ENCODE measurements at places on chromosomes 6 and 20.

DNA sequence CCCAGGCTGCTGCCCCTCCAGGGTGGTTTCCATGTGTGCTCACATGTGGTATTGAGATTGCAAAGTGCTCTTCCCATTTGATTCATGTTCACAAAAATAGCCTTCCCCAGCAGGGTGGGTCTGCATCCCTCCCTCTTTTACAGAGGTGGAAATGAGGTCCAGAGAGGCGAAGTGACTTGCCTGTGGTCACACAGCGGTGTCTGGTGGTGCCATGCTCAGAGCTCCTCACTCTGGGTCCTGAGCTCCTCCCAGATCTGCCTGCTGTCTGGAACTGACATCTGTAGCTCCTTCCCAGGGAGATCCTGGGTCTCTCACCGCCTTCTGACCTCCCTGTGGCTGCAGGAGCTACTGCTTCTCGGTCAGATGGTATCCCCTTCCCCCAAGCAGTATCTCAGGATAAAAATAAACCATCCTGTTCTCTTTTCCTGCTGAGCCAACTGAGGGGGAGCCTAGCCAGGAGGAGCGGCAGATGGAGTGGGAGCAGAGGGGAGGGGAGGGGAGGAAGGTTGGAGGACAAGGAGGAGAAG lies 11.9 kb downstream of the CD40 start:
- DNase-seq = no peak

DNA sequence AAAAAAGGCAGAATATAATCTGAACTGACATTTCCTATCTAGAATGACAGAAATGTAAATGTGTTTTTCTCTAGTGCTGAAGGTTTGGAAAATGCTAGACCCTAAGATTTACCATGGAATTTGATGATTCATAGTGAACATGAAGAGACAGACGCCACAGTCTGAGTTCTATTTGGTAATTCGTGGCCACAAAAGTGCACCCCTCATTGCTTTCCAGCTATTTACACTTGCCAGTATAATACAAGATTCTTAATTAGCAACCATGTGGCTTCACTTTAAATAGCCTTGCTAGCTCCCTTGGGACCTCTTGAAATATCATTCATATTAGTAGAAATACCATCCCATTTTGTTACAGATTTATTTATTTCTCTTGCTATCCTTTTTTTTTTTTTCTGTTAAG lies 636.8 kb downstream of the PRKN start:
- no peak for DNase-seq

DNA sequence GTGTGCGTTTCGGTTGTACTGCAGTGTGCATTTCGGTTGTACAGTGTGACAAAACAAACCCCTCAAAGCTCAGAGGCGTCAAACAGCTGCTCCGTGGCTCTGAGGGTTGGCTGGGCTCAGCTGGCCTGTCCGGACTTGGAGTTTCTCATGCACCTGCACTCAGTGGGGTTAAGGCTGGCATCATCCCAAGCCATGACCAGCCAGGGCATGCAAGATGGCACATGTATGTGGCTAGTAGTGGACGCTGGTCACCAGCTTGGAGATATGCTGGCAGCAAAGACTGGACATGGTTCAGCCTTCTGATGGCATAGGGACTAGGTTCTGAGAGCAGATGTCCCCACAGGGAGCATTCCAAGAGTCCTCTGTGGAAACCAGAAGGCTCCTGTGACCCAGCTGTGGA lies 187.2 kb downstream of the CDH4 start:
- no peak for DNase-seq

DNA sequence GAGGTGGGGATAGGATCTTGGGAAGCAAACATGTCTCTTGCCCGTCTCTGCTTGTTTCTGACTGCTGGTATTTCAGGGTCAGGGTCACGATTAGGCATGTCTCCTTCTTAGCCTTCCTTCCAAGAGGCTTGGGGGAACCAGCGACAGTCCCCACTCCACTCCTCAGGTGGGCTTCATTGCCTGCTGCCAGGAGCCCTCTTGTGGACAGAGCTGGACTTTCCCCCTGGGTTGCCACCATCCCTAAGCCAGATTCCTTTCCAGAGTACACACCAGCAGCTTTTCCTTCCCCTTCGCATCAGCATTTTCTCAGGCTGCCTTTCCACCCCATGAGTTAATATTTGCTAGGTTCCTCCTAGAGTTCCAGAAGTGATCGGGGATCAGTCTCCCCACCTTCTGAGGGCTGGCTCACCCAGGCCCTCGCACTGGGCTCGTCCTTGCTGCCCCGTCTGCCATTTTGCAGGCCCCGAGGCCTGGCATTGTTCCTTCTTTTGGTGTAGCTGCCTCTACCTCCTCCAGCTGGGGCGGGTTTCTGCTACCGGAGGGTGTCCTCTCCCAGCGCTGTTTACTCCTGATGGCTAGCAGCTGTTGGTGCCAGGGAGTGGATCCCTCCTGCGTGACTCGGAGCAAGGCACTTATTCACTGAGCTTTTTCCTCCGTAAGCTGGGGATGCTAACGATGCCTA lies 8.8 kb upstream of the C20orf144 start:
- DNase-seq = peak; percentile 29

- DNase-seq = no peak
These were observed 1.1 kb downstream of the RNASET2 start for GRCh38 chr6:166955121-166955864.

DNA sequence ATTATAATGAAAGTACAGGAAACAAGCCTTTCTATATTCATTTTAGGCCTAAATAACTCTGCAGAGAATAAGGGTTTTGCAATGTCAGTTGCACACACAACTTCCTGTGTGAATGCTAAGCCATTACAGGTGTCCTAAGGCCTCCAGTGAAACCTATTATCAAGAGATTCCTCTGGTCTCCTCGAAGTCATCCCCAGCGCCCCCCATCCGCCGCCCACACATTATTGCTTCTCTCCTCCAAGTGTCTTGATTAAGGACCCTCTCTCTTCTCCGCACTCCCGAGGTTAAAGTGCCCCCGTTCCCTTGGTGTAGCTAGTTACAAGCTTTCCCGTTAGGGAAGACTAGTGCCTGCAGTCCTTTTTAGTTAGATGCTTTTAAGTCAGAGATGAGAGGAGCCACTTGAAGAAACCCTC lies 1.3 kb downstream of the HIVEP2 start:
- no peak for DNase-seq

DNA sequence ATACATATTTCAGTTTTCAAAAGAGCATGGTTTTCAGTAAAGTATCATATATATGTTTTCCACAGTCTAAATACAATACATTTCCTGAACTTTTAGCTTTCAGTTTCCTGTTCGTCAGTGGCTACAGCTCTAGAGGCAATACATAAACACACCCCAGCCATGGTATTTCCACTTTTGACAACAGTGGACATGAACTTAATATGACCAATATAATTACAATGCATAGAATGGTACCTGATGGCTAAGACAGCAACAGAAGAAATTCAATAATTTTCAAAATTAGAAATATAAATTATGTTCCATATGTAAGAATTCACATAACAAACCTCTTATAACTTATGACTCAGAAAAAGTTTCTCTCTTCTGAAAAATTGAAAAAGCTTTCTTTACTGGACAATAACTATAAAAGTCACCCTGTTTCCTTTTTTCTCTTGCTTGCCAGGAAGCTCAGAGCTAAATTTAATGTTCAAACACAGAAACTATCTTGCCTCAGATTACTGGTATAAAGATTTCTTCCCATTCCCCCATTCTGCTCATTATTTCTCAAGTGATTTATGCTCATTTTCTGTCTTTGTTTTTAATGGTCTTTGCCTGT lies 19.2 kb downstream of the FKBP5 start:
- no peak for DNase-seq

DNA sequence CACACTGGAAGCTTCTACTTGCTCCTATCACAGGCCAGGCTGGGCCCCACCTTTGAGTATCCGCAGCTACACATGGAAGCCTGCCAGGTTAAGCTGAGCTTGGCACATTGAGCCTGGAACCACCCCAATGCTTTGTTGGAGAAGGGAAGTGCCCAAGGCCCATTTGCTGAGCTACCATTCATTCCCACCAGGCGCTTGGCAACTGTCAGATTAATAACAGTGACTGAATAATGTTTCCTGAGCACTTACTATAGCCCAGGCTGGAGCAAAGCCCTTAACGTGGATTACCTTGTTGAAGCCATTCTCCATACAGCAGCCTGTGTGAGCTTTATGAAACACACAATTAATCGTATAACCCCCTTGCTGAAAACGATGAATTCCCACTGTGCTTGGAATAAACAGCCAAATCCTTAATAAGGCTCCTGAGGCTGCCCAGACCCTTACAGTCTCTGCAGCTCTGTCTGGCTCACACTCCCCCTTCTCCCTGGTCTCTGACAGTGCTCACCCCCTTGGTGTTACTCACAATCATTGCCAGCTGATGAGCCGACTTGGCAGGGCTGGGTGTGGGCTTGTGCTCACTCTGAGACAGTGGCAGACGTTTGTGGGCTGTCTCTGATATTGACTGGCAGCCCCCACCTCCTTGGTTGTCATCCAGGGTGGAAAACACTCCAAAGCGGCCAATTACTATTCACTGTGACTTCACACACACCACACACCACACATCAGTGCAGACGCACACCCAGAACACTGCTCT lies 357.1 kb downstream of the MAFB start:
- no peak for DNase-seq

GRCh38 chr6:135411339-135411738 lies 86.2 kb downstream of the AHI1 start:
- no peak for DNase-seq

DNA sequence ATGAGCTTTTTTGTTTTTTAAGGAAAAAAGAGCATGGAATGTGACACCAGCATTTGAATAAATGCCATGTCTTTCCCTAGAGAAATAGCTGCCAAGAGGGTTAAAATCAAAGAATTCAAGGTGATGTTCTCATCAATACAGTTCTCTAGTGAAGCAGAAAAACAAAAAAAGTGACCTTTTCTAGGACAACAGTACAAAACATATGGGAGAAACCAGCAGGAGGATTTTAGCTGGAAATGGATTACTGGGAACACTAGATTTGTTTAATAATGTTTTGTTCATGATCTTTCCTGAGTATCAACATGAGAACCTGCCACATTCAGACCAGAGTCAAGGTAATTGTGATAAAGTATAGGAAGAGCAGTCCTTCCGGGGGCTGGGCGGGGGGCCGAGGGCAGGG lies 372.2 kb downstream of the LMBRD1 start:
- no peak for DNase-seq

DNA sequence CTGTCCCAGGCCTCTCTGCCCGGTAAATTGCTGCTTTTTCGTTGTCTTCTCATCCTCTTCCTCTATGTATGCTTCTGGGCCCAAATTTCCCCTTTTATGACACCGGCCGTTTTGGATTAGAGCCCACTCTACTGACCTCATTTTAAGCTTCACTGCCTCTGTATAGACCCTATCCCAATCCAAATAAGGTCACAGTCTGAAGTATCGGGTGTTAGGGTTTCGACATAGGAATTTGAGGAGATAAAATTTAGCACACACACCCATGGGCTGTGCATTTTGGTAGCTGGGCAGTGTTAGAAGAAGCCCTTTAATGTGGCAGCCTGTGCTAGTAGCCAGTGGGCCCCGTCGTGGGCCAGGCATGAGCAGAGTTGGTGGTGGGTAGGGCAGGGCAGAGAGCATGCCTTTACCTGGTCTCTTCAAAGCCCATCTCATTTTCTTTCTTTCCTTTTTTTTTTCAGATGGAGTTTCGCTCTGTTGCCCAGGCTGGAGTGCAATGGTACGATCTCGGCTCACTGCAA lies 27.9 kb upstream of the EZR start:
- no peak for DNase-seq

DNA sequence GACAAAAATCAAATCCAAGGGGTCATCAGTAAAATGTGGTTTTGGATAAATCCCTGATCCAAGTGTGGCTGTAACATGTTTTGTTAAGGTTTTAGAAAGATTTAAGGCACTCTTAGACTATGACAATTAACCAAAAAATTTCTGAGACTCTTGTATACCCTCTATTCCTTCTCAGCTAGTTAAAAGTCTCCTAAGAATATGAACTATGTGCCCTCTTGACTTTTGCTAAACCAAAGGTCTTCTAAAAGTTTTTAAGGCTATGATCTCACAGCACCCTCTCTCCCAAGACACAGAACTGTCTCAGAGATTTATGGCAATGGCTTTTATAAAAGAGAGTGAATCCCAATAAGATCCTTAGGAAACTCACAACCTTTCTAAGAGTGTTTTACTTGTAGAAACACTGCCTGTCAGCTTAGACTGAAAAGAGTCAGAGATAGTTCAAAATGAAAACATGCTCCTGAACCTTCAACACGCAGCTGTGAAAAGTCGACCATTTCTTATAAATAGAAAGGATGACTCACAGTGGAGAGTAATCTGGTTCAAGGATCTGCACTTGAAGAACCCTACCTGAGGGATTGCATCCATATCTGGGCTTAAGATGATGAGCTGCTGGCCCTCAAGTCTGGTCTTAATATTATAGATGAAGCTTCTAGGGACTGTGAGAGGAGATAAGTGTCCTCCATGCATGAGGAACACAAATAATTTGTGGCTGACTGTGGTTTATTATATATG lies 388.4 kb upstream of the GJE1 start:
- DNase-seq = no peak

GRCh38 chr6:38755207-38755606 lies 40.1 kb downstream of the DNAH8 start:
- no peak for DNase-seq

DNA sequence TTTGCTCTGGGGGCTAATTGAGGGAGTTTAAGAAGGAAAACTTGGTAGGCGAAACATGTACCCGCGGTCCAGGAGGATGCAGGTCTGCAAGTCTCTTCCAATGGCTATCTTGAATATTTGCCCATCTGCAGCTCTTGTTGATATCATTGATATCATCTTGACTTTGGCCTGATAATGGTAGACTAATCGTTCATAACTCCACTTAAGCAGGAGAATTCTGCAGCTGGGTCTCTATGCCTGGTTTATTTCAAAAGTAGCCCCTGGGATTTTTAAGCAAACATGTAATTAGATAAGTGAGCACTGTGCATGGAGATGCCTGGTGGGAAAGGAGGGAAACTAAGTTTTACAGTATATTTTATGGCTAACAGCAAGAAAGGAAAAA lies 52.7 kb downstream of the ADGB start:
- DNase-seq = no peak

DNA sequence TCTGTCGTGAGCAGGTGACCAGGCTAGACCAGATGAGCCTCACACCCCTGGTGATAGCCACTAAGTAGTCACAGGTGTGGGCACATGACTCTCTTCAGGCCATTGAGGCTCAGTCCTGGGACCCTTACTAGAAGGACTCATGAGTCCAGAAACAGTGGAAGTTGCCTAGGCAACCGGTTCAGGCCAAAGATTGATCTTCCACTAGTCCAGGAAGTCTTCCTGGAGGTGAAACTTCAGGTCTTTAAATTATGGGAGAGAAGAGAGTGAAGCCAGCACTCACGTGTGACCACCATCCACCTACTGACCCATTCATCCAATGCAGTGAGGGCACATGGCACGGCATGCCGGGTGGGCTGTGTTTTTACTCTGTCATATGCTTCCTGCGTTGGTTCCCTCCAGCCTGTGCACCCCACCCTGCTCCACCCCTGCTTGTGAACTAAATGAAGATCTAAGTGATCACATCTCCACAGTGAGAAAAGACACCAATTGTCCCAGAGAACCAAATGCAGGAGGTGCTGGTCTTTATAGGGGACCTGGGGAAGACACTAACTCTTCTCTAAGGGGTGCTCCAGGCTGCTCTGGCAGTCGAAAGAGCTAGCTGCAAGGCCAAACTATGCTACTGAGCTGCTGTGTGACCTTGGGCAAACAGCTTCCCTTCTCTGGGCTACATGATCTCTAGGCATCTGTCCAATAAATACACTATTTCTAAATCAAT lies 12.5 kb upstream of the STX16 start:
- DNase-seq = no peak
